Stimulated activated CD8-positive, alpha-beta memory T cell treated with anti-CD3 and anti-CD28 coated beads, Interleukin-15, amount 100 ng/mL, for 4 hours (primary cell): ENCODE measurements at places on chromosomes 1 and 21.

- DNase-seq, result no peak
Observed at GRCh38 chr1:225735252-225736149, 42.1 kb upstream of the SRP9 start.

DNA sequence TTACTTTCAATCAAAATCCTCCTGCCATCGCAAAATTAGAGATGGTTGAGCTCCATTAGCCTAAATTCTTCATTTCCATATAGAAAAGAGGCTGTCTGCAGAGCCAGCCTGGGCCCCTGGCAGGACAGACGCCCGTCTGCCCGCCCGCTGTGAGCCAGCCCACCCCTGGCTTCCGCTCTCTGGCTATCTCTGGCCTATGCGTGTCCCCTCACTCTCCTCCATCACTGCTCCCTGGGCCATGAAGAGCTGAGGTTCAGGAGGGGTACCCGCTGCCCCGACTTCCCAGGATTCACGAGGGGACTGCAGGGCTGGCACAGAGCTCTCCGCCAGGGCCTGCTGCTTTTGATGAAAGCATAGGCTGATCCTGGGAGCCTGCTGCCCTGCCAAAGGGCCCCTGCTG is 117.6 kb downstream of the CASZ1 start:
- no peak for DNase-seq

- DNase-seq, result no peak
Observed at GRCh38 chr21:45533846-45534635, 8.2 kb downstream of the SLC19A1 start.

DNA sequence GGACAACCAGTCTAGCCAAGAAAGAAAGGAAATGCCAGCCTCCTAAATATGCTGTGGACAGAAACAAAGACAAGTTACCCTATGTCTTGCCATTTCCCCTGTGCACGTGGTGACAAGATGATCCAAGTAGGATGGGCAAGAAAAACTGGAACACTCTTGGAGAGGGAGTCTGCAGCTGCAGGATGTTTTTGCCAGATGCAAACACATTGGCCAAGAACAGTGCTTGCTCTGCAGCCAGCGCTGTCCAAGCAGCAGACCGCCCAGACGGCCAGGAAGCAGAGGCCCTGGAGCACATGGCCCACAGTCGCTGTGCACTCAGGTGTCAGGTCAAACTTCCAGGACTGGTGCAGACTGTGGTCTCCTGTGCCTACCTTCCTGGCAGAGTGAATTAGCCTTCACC is 189.3 kb downstream of the SLC35F3 start:
- no peak for DNase-seq

DNA sequence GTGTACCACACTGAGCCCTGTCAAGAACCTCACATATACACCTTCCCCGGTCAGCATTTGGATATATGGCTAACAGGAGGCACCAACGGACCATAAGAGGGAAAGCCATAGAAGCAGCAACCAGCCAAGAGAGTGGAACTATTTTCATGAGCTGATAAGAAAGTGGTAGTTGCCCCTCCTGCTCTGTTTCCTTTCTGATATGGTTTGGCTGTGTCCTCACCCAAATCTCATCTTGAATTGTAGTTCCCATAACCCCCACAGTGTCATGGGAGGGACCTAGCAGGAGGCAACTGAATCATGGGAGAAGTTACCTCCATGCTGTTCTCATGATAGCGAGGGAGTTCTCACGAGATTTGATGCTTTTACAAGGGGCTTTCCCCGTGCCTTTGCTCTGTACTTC is 366.1 kb upstream of the DAB1 start:
- no peak for DNase-seq

GRCh38 chr1:181033128-181033798 is 520 bp upstream of the MR1 start:
- no peak for DNase-seq

DNA sequence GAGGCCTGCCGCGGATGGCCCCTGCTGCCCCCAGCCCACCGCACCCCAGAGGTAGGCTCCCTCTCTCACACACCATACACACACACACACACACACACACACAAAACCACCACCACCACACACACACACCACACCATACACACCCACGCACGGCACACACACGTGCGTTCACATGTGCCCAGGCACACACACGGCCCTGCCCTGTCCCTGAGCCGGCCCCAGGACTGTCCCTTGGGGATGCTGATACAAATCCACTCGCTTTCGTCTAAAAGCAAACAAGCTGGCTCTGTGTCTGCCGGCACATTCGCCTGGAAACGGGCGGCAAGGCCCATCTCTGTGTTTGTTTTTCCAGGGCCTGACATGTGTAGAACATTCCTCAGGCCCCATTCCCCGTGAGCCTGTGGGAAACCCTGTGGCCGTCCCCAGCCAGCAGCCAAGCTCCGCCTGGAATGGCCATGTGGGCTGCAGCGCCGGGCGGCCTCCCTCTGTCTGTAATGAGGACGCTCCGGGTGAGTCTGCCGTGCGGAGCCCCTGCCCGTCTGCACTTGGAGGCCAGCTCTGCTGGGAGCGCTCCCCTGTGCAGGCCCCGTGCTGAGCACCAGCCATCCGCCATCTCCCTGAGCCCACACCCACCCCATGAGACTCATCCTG is 67.4 kb downstream of the DMRTB1 start:
- DNase-seq, result no peak

DNA sequence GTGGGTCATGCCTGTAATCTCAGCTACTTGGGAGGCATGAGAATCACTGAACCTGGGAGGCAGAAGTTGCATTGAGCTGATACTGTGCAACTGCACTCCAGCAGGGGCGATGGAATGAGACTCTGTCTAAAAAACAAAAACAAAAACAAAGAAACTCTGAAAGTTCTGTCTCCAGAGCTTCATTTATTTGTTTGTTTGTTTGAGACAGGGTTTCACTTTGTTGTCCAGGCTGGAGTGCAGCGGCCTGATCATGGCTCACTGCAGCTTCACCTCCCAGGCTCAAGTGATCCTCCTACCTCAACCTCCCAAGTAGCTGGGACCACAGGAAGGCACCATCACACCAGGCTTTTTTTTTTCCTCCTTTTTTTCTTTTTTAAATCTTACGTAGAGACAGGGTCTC is 191.8 kb upstream of the TNR start:
- DNase-seq, result no peak

- no peak for DNase-seq
Observed at GRCh38 chr1:119093721-119094120, 46.7 kb downstream of the WARS2 start.

- no peak for DNase-seq
Observed at GRCh38 chr21:41520560-41521442, 12.8 kb upstream of the TMPRSS2 start.

DNA sequence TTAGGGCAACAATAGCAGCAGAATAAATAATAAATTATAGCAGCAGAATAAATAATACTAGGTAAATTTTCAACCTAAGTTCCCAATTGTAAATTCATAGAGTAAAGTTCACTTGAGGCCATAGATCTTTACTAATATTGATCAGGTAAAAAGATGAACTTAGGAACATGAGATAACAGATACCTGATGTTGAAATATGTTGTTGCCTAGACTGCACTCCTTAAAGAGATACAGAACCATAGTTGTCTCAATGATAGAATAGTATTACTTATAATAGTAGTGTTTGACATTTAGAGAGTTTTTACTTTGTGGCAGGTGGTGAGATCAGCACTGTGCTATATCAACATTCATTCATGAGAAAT is 378 bp upstream of the F13B start:
- DNase-seq, result no peak

- DNase-seq, result no peak
Observed at GRCh38 chr1:195731385-195731784, 876.9 kb downstream of the KCNT2 start.

DNA sequence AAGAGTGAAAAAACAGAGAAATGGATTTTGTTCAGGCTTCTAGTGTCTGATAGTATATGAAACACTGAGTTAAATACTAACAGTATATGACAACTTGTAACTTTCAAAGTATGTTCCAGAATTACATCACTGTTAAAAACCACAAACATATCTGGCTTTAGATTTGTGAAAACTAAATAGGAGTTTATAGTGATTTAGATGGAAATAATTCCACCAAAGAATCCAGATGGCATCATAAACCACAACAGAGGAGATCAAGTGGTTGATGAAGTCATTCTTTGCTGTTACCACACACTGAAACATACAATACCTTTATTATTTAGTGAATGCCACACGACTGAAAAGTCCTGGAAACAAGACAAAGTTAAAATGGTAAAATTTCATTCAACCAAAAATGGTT is 37.2 kb downstream of the ALG14 start:
- no peak for DNase-seq

DNA sequence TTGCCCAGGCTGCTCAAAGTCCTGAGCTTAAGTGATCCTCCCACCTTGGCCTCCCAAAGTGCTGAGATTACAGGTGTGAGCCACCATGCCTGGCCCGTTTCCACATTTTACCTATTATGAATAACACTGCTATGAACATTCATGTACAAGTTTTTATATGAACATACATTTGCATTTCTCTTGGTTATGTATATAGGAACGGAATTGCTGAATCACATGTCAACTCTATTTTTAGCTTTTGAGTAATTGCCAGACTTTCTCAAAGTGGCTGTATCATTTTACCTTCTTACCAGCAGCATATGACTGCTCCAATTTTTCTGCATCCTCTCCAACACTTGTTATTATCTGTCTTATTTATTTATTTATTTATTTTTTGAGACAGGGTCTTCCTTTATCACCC is 2.7 kb downstream of the SPATA21 start:
- DNase-seq, result no peak

DNA sequence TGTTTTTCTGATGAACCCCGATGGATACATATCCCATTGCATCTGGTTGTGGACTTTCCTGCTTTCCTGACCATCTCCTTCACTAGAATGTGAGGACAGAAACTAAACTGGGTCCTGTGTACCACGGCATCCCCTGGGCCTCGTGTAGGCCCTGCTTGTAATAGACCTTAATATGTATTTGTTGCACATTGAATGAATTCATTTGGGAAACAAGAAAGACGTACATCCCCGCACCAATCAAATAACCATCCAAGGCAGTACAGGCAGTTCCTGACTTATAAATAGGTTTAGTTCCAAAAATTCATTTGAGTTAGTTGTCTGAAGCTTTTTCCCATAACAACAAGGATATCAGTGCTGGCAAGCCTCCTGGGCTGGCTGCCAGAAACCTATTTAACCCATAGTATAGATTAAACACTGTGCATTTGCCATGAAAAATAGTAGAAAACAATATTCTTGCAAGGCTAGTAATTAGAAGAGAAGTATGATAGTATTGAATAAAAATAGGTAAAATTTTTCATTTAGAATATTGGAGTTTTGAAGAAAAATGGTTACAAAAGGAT is 81.8 kb upstream of the CD34 start:
- DNase-seq, result no peak

DNA sequence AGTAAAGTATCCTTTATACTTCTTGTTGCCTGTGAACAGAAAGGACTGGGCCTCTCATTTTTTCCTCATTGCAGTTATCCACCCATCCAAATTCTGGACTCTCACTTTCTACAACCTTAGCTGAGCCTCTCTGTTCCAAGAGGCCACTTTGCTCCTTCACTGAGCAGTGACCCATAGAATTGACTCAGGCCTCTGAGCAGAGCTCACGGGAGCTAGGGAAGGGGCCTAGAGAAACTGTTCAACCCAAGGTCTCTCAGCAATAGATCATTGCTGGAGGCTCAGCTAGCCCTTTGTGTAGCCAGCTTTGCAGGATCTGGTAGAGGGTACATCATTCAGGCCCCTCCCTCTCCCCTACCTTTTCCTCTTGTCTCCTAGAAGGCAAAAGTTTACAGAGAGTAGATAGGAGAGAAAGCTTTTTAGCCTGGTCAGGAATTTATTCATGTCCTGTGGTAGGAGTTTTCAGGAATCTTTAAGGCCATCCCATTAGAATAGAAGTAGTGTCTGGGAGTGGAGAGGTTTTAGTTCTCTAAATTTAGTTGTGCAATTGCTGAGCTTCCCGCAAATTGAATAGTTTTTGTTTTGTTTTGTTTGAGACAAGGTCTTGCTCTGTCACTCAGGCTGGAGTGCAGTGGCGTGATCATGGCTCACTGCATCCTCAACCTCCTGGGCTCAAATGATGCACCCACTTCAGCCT is 6.7 kb downstream of the INTS3 start:
- DNase-seq, result no peak

- DNase-seq, result no peak
Observed at GRCh38 chr1:231632119-231632518, 5.5 kb downstream of the DISC1 start.

DNA sequence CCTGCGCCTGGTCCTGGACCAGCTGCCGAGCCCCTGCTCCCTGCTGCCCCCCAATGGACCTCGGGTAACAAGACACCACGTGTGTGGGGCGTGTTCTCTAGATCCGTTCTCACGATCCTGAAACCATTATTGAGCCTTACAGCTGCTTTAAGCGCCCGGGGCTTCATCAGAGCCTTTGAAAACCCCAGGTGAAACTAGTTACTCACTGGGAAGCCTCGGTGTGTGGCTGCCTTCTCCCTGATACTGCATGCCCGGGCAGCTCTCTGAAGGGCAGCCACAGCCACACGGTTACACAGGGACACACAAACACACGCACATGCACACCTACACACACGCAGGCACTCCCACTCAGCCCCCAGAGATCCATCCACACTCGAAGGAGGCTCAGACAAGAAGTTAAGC is 5.3 kb downstream of the HES2 start:
- no peak for DNase-seq
